Ascending aorta (tissue), 2 donors: ENCODE measurements at places on chromosomes 3 and 15.

- no peak for DNase-seq
Measured at GRCh38 chr15:88624156-88624970, 3.2 kb downstream of the AEN start.

GRCh38 chr3:196995646-196996355, 27.2 kb upstream of the PIGZ start:
- DNase-seq = no peak

GRCh38 chr15:62874959-62875625, 167.5 kb upstream of the TPM1 start:
- no peak for DNase-seq

DNA sequence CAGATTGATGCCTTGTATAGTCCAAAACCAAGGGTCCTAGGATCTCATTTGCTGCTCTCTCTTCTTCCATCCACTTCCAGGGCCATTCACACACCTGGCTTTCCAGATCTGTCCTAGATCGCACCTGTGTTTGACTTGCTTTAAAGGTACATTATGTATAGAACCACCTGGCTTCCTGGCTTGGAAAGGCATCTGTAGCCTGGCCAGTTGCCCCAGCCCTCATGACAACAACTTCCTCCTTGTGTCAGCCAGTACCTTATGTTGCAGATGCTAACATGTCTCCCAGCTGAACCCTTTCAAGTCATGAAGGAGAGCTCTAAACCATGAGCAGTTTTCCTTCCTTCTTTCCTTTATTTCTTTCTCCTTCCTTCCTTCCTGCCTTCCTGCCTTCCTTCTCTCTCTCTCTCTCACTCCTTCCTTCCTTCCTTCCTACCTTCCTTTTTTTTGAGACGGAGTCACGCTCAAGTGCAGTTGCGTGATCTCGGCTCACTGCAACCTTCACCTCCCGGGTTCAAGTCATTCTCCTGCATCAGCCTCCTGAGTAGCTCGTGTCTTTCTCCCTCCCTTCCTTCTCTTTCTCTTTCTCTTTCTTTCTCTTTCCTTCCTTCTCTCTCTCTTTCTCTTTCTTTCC, 2.5 kb upstream of the HTR3C start:
- DNase-seq = no peak

GRCh38 chr3:53795176-53795575, 51.0 kb downstream of the CHDH start:
- DNase-seq = no peak

DNA sequence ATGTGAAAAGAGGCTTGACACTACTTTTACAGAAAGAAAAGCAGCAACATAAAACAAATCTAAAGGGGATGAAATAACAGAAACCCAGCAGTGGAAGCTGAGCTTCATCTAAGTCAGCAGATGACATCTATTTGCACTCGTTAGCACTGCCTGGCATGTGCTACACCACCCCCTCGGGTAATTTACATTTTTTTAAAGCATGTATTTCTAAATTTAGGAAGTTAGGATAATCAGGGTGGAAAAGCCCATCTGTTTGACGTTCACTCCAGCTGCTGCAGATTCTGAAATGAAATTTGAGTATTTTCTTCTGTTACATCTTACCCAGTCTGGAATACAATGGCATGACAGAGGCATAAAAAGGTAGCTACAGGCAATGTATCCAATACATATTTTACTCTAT, 20.7 kb downstream of the IGSF11 start:
- DNase-seq = no peak

DNA sequence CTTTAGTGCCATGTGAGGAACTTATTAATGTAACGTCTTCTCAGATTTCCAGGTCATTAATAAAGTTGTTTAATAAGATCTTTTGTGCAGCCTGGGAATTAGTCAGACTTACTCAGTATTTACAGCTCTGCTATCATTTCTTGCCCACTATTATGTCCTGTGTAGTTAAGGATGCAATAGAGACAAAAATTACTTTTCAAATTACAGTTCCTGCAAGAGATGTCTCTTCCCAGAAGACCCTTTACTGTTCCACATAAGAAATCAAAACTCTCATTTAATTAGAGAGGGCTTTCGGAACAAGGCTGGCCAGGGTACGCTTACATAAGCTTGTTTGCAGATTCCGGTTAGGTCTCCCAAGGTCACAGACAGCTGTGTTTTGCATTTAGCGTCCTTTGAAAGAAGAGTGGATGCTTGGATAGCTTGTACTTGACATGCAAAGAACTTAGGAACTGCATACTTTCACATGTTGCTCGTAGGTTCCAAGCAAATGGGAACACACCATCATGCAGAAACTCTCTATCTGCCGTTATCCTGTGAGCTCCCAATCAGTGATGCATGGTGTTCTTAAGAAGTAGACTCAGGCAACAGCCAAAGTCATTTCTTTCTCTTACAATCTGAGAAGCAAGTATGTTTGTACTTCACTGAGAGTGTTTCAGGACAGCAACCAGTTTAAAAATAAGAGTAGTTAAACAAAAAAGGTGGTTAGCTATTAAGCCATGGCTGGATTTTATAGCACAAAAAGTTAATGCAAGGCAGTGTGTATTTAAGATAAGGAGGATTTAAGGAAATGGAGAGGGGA, 37.4 kb downstream of the FILIP1L start:
- DNase-seq = no peak

DNA sequence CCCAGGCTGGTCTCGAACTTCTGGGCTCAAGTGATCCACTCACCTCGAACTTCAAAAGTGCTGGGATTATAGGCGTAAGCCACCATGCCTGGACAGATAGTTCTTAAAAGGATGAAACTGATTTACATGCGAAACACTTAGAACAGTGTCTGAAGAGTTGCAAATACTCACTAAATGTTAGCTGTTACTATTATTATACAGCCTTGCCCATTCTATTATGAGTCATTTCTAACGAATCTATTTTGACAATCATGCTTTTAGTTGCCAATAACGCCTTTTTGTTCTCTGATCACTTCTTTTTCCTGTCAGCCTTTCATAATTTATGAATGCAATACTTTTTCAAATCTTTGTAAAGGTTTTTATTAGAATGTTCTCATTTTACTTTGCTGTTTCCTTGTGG, 112.7 kb downstream of the SNRK start:
- no peak for DNase-seq

DNA sequence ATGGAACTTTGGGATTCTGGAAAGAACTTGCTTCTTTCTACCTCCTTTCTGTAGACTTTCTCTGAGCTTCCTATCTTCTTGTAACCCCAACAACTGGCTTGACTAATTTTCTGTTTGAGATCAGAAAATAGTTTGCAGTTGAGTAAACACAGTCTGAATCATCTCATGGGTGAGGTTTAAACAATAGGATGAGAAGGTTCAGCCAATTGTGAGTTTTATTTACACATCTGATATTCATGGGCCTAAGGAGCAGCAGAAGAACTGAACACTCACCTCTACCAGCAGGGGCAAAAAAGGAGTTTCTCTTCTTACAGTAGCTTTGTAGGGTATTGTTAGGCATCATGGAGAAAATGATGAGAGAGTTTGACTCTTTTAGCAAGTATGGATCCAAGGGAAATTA, 54.2 kb downstream of the DTWD1 start:
- no peak for DNase-seq

DNA sequence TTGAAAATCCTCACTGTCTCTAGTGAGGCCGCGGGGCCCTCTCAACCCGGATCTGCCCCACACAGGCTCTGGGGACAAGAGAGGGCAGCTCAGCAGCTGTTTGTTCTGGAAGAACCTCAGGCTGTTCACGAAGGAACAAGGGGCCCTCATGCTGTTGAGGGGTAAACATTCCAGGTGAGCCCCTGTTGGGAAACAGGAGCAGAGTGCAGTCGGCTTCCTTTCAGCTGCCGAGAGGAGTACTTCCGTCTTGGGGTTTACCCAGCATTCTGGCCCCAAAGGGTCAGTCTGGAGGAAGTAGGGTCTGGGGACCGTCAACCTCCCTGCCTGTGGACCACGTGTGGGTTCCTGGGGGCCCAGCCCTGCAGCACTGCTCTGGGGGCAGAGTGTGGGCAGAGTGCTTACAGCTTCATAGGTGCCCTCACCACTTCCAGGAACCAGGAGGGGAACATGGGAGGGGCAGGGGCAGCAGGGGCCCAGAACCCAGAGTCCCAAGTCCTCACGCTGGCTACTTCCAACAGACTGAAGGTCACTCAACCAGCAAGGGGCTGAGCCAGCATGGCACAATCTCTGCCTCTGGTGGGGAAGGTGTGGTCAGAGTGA, 49.2 kb upstream of the CTSH start:
- no peak for DNase-seq

DNA sequence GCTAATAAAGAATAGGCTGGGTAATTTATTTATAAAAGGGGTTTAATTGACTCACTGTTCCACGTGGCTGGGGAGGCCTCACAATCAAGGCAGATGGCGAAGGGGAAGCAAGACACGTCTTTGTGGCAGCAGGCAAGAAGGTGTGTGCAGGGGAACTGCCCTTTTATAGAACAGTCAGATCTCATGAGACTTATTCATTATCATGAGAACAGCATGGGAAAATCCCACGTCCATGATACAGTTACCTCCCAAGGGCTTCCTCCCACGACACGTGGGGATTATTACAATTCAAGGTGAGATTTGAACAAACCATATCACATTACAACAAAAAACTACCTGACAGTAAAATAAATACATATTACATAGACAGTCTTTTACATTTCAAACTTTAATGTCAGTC, 414.9 kb downstream of the NAALADL2 start:
- no peak for DNase-seq

- no peak for DNase-seq
Measured at GRCh38 chr3:146133441-146133840, 27.5 kb downstream of the PLOD2 start.

GRCh38 chr3:184154885-184155643, at the start of gene DVL3:
DVL3 (plus strand) TSS chr3:184155377; CDS start chr3:184155636, 259 bp downstream.
- DNase-seq = no peak

DNA sequence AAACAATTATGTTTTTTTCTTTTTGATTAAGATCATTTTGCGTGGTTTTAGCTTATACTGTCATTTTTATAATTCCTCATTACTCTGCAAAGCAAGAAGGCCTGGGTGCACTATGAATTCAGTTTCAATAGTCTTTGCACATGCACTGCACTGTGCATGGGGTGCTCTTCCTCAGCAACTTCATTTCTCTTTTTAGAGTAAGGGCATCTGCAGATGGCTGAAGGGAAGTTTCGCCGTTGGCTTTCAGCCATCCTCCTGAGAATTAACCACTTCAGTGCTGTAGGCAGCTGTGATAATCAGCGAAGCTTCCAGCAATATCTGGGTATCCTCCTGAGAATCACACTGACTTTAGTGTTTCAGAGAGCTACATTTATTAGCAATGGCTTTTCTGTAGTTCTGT, 284.8 kb downstream of the GBE1 start:
- no peak for DNase-seq

DNA sequence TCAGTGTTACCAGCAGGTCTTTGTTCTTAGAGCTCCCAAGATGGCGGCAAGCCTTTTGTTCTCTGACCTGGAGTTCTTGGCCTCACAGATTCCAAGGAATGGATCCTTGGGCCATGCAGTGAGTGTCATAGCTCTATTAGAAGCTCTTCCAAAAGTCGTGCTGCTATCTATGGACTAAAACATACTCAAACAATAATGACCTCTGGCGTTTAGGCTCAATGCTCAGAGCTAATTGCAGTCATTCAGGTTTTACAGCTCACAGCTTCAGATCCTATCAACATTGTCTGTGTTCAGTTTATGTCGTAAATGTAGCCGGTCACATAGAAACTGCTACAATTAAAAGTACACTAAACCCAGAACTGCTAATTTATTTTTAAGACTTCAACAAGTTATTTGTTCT, 22.2 kb downstream of the CCRL2 start:
- no peak for DNase-seq

DNA sequence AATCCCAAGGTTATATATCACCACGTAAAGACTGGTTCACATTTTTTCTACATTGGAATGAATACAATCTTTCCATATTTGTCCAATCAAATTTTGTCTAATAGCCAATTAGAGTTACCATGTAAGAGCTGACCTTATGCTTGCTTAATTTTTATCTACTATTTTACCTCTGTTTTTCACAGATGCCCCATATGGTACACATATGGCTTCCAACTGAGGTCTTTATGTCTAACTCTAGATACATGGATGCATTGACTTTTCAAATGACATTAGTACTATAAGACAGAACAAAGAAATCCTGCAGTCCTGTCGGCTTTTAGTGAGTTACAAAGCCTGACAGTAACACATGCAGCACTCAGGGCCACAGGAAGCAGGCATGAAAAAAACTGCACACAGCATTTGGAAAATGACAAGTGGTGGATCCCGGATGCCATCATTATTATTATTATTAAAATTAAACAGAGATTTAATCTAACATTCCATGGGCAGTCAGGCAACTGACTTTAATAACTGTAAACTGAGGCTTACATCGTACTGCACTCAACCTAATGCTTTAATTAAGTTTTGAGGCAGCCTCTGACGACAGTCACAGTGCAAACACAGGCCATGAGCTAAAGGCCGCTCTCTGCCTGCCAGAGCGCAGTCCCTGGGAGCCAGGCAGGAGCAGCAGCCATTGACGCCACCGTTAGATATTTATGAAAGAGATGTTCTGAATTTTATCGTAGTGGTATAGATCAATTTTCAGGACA, 113.9 kb upstream of the TMCO5A start:
- no peak for DNase-seq

DNA sequence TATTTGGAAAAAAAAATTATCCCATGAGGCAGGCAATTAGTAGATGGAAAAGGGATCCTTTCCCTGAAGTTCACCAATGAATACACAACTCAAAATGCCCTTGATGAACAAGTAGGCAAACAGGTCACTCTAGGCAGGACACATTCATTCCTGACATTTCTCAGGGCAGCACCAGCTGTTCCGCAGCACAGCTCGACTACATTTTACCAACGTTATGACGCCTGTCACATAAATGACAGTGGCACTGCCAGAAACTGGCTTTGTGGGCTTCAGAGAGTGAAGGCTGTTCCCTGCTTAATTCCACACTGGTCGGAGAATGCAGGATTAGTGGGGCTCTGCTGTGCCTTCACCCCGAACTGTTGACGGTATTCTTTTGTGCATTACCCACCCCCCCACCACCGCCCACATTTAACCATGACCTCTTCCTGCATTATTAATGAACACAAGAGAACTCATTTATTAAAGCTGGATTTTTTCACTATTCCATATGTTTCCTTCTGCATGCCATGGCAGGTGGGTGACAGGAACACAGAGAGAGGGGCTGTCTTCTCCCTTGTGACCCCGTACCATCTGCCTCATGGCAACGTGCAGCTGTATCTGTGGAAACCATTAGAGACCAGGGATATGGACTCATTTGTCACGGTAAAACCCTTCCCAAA, 197.6 kb downstream of the PDZRN3 start:
- DNase-seq = no peak
